Panc1 (cell line): ENCODE measurements at places on chromosomes 2 and 18.

DNA sequence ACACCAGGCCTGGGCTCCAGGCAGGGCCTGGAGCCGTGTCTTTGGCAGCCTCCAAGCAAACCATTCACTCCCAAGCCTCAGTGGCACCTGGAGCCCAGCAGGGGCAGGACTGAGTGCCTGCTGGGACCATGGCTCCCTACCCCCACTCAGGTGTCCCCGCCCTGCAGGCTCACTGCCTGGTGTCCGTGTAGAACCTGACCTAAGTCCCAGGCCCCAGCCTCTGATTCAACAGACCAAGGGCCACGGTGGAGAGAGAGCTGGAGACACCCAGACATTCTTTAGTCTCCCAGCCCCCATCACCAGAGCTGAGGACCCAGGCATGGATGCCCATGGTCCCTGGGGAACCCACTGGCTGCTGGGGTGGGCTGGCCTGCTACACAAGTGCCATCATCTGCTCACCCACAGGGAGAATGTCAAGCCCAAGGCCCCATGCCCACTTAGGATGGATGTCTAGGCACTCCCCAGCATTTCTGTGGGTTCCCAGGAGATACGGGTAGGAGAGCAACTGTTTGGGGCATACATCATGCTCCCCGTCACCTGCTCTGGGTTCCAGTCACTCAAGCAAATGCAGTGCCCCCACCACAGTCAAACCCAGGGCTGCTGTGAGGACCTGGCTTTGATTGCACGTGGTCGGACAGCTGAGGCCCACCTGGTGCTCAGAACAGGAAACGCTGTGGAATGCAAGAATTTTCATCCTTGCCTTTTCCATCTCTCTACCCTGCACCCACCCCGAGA is 42.9 kb upstream of the ATG16L1 start:
- no peak for DNase-seq

GRCh38 chr2:2825516-2826208 is 494.6 kb upstream of the MYT1L start:
- no peak for DNase-seq

- DNase-seq, result no peak
Measured at GRCh38 chr2:144605231-144605840, 85.4 kb upstream of the ZEB2 start.

- DNase-seq, result no peak
Measured at GRCh38 chr2:10007435-10007834, 35.9 kb upstream of the KLF11 start.

DNA sequence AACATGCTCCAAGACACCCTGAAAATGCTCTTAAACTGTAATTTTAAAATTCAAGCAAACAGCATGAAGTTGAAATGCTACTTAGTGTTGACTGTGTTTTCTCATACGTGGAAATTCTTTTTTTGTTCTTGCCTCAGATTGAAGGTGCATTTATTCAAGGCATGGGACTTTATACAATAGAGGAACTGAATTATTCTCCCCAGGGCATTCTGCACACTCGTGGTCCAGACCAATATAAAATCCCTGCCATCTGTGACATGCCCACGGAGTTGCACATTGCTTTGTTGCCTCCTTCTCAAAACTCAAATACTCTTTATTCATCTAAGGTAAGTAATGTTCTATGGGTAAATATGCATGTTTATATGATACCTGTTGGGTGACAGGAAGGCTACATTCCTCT is 82.7 kb downstream of the AOX1 start:
- DNase-seq, result no peak

DNA sequence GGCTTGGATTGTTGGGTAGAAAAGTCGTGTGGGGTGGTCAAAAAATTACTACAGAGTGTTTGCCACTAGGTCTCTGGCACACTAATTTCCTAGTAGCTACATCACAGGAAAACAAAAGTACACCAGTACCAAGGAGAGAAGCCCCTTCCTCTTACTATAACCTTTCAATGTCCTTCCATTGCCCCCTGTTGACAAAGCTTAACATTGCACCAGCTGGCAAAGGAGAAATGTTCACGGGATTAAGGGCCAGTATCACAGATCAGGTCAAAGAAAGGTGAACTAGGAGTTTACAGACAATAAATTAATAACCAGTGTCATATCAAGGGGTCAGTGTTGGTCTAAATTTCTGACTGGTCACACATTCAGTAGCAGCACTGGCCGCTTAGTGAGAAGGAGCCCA is 1139.6 kb upstream of the FAM98A start:
- DNase-seq, result no peak

- no peak for DNase-seq
Measured at GRCh38 chr2:168211664-168212163, 35.7 kb downstream of the STK39 start.

DNA sequence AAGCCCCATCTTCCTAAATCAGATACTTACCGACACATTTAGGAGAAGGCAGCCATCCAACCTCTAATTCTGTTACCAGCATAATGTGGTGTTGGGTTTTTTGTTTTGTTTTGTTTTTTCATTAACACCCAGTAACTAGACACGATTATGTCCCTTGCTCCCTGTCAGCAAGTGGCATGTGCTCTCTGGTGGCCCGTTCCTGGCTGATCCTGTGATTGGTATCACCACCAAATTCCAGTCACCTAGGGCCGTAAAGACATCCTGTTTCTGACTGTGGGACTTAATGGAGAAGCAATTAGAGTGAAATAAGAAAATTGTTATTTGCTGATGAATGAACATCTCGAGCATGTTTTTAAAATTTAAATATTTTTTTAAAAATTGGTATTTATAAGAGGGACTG is 5.9 kb upstream of the DLX1 start:
- no peak for DNase-seq

DNA sequence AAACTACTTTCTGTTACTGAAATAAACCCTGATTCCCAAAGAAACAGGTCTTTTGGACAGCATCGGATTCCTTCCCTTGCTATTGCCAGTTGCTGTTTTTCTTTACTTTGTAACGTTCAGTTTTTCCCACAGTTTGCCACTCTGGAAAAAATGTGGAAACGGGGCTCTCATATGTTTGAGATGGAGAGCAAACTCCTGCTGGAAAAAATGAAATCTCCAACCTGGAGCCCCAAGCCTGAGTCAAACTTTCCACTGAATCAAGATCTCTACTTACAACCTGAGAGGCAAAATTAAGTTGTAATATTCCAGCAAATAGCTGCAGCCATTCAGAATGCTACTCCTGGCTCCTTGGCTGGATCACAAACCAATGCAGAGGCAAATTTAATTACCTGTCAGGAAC is 270.7 kb downstream of the SRBD1 start:
- DNase-seq, result no peak

GRCh38 chr2:191404568-191404991 is 159.4 kb downstream of the MYO1B start:
- no peak for DNase-seq

GRCh38 chr2:62505109-62505749 is 766 bp downstream of the TMEM17 start:
- peak; percentile 22 for DNase-seq

GRCh38 chr2:3044587-3045317 is 332.9 kb downstream of the EIPR1 start:
- DNase-seq, result no peak

- no peak for DNase-seq
Measured at GRCh38 chr18:33146014-33146413, 294.5 kb downstream of the CCDC178 start.

- no peak for DNase-seq
Measured at GRCh38 chr2:181462033-181462432, 4.8 kb downstream of the ITGA4 start.

GRCh38 chr2:111689174-111689573 is 194.8 kb downstream of the ANAPC1 start:
- no peak for DNase-seq

DNA sequence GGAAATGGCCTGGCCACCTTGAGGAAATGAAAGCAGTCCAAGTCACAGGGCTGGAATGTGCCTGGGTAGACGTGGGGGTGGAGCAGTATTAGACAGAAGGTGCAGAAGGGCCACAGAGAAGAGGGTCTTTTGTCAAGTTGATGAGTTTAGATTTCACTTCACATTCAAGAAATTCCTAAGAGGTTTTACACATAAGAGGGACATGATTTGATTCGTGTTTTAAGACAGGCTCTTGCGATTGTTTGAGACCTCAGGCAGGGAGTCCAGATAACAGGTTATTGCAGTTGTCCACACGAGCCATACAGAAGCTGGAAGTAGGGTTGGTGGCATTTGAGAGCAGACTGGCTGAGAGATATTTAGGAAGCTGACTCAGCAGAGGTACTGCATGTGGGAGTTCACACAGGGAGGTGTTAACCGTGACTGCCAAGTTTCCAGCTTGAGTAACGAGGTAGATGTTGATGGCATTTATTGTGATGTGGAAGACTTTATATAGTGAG is 64.6 kb downstream of the NEB start:
- no peak for DNase-seq

- no peak for DNase-seq
Measured at GRCh38 chr2:150296770-150297546, 190.5 kb downstream of the RND3 start.

GRCh38 chr2:19349911-19350677 is 8.3 kb downstream of the OSR1 start:
- no peak for DNase-seq

- no peak for DNase-seq
Measured at GRCh38 chr2:102792568-102793208, 30.9 kb downstream of the TMEM182 start.

- DNase-seq, result no peak
Measured at GRCh38 chr2:49770919-49771318, 616.6 kb upstream of the FSHR start.

GRCh38 chr2:39511605-39512433 is 74.7 kb upstream of the MAP4K3 start:
- DNase-seq, result no peak

GRCh38 chr2:169623235-169623634 is 39.1 kb downstream of the PPIG start:
- no peak for DNase-seq

DNA sequence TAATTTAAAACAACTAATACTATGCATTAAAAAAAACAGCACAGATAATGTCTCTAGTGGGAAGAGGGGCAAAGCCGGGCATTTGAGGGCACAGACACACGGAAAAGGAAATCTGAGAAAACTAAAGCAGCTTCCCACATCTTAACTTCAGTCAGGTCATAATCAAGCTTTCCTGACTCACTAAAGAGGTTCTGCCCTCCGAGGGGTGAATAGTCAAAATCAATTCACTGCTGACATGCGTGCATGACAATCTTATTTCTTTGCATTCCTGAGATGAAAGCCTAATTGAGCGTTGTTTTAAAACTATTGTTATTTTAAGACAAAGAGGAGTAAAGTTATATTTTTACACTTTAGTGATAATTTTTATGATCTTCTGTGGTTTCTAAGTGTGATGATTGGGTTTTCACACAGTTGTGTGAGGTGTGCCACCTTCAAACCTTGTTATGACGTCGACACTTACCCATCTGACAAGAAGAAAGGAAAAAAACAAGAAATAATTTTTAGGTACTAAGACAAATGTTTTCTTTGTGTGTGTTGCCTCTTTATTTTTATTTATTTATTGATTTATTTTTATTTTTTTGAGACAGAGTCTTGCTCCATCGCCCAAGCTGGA is 90.9 kb downstream of the GATA6 start:
- no peak for DNase-seq

DNA sequence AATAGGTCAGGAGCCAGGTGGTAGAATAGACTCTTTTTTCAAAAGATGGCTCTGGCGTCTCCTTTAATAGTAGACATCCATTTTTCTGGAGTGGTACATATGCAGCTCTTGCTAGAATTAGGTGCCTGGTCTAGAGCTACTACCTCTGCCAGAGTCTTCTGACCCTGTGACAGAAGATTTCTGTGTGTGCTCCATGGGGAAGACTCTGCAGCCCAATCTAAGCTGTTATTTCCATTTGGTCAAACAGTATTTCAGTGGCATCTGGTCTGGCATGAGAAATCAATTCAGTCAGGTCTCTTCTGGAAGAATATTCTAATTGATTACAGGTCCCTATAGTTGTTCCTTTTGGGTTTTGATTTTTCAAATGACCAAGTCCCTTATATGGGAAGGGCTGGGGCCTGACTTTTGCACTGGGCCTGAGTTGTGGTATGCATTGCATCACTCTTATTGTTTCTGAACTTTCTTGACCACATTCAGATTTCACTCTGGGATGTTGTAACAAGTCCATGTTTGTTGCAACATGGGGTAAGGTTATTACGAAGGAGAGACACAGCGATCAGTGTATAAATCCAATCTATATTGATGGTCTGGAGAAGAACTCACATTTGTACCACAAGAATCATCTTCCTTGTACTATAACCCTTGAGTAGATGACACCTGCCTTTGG is 12.1 kb downstream of the MXD1 start:
- no peak for DNase-seq

DNA sequence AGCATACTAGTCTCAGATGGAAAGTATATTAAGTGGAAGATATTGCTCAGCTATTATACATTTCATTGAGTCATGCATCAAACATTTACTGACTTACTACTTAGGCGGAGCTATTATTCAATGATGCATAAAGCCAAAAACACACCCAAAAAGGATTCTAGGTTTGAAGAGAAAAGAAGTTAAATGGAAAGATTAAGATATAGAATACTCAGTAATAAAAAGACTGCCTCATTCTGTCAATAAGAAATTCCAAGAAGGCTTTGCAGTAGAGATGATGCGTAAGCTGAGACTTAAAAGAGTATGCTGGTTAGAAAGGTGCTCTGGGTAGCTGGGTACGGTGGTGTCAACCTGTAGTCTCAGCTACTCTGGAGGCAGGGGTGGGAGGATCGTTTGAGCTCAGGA is 27.6 kb downstream of the STK17B start:
- DNase-seq, result no peak

- DNase-seq, result no peak
Measured at GRCh38 chr18:69636529-69637301, 236.0 kb downstream of the DOK6 start.

- DNase-seq, result peak; percentile 99
Measured at GRCh38 chr2:111975053-111975552, 76.7 kb downstream of the MERTK start.

- DNase-seq, result no peak
Measured at GRCh38 chr2:192002418-192002817, 155.5 kb upstream of the CAVIN2 start.

DNA sequence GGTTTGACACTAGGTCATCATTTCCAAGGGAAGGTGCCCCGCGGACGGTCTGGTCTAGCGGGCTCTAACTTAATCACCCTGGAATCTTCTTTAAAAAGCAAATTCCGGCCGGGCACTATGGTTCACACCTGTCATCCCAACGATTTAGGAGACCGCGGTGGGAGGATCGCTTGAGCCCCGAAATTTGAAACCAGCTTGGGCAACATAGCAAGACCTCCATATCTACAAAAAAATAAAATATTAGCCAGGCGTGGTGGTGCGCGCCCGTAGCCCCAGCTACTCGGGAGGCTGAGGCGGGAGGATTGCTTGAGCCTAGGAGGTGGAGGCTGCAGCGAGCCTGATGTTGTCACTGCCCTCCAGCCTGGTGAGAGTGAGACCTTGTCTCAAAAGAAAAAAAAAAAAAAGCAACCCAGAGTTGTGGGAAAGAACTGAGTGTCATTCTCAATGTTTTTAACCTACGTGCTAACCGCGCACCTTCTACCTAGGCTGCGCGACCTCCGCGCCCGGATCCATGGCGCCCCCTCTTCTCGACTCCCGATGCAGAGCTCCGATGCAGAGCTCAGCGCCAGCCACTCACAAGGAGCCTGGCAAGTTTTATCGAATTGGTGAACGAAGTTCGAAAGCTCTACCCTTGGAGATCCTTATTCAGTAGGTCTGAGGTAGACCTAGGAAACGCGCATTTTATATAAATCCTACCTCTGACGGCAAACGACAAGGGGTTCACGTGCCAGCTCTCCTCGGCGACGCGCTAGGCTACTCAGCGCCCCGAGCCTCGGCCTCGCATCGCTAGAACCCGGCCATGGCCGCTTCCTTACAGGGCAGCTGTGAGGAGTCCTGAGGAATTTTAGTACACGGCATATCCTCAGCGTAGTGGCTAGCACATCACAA is 888 bp upstream of the TWSG1 start:
- no peak for DNase-seq

- no peak for DNase-seq
Measured at GRCh38 chr18:58557008-58557435, 71.9 kb downstream of the ALPK2 start.
